Stimulated activated CD4-positive, alpha-beta T cell treated with anti-CD3 and anti-CD28 coated beads, Interleukin-4, amount 100 ng/mL, for 48 hours (primary cell): ENCODE measurements at places on chromosomes 1 and 21.

DNA sequence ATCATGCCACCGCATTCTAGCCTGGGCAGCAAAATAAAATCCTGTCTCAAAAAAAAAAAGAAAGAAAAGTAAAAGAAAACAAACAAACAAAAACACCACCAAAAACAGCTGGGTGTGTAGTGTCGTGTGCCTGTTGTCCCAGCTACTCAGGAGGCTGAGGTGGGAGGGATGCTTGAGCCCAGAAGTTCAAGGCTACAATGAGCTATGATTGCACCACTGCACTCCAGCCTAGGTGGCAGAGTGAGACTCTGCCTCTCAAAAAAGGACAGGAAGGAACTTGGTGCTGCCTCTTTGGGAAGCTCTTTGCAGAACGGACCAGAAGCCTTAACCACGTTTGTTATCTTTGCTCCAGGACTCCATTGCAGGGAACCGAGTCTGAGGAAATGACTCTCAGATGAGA, 11.0 kb downstream of the KIF17 start:
- DNase-seq, result no peak

DNA sequence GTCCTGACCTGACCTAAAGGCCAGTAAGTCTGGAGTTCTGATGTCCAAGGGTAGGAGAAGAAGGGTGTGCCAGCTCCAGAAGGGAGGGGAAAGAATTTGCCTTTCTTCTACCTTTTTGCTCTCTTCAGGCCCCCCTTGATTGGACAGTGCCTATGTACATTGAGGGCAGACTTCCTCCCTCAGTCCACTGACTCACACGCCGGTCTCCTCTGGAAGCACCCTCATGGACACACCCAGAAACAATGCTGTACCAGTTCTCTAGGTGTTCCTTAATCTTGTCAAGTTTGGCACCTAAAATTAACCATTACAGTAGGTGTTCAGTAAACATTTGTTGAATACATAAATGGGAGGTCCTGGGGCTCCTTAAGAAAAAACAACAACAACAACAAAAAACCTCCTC, 51.0 kb upstream of the POU2F1 start:
- DNase-seq, result no peak

DNA sequence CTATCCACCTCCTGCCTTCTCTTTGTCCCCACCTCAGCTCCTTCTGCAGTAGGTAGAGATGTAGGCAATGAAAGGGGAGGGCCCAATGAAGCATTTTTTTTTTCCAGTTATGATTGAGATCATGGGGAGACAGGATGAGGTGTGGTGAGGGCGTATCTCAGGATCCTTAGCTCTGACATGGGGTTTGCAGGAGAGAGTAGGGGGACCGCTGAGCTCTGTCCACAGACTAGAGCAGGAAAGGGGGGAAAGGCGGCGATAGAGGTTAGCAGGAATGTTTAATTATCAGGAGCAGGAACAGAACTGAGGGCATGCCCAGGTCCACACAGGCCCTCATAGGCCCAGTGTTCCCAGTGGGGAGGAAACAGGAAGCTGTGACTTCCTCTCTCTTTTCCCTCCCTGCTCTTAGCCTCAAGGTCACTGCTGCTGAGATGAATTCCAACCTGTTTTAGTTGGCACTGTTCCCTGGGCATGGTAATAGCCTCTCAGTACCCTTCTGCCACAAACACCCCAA, 901 bp upstream of the RXFP4 start:
- no peak for DNase-seq

- no peak for DNase-seq
Measured at GRCh38 chr1:59223198-59223597, 73.7 kb upstream of the FGGY start.

- no peak for DNase-seq
Measured at GRCh38 chr1:228050571-228051231, 31.8 kb upstream of the ARF1 start.

GRCh38 chr1:210978316-210978973, 155.5 kb downstream of the KCNH1 start:
- no peak for DNase-seq

DNA sequence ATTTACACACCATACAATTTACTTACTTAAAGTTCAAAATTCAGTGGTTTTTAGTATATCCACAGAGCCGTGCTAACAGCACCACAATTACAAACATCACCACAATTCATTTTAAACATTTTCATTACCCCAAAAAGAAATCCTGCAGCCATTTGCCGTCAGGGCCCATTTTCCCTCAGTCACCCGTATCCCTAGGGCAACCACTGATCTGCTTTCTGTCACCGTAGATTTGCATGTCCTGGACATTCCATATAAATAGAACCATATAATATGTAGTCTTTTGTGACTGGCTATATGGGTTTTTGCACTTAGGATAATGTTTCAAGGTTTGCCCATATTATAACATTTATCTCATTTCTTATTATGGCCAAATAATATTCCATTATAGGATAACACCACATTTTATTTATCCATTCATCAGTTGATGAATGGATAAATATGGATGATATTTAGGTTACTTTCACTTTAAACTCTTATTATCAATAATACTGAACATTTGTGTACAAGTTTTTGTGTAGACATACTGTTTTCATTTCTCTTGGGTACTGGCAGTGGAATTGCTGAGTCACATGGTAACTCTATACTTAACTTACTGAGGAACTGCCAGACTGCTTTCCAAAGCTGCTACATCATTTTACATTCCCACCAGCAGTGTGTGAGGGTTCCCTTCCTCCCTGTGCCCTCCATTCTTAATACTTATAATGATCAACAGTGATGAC, 68.9 kb downstream of the ST3GAL3 start:
- no peak for DNase-seq

DNA sequence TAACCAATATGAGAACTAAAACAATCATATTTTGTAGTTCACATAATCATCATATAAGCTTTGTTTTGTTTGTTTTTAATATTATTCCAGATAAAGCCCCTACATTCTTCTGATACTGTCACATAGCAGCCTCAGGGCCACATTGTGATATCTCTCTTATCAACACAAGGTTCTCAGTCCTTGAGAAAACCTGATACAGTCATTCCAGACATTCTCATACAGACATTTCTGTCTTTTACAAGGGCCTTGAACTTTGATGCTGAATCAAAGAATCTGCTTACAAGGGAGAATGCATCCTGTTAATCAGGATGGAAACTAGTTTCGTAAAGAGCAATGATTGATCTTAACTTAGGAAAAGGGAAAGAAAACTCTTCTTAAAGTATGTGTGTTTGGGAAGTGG, 12.7 kb upstream of the VCAM1 start:
- no peak for DNase-seq

DNA sequence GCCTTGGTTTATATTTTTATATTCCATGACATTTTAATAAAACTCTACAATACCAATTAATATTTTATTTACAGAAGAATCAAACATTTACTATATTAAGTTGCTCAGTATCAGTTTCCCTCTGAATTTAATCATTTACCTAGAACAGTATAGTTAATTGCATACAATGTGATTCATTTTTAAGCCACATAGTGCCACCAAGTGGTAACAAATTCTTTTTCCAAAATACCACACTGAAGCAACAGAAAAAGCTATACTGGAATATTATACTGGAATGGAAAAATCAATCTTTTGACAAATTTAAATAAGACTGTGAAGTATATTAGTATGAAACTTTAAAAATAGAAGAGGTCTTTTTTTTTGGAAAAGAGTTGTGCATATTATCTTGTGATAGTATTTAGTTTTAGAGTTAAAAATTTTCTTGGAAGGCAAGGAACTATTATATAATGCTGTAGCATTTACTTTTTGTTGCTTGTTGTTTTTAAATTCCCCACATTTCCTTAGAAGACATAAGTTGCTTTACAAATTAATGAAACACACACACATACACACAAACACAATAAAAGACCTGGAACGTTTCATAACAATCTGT, 57.3 kb downstream of the ZNF644 start:
- DNase-seq, result no peak

- no peak for DNase-seq
Measured at GRCh38 chr1:201354151-201354900, 23.2 kb downstream of the TNNT2 start.

DNA sequence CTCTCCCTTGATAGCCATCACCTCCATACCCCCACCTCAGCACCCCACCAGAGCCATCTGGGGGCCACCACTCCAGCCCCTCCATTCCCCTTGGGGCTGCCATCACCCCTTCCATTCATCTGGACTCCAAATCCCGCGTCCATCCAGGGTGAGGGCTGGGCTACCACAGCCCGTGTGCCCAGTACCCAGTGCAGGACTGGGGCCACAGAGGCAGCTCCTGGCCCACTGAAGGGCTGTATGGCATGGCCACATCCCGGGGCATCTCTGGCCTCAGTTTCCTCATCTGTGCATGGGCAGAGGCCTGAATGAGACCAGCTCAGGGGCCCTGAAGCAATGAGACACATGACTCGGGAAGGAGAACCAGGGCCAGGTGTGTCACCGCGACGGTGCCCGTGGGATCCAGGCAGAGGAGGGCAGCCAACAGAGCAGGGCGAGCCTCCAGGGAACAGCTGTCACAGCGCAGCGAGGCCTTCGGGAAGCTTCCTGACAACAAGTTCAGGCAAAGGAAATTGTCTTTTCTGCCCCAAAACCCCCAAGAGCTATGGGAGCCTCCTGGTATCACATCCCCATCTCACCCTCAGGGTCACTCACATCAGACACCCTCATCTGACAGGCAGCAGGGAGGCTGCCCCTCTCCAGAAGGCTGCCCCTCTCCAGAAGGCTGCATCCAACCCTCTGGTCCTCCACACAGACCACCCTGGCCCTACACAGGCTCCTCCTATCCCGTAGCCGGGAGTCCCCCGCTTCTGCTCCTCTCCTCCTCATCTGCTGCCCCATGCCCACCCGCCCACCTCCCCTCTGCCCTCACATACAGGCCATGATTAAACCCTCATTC, 76.3 kb downstream of the MEGF6 start:
- DNase-seq, result no peak

DNA sequence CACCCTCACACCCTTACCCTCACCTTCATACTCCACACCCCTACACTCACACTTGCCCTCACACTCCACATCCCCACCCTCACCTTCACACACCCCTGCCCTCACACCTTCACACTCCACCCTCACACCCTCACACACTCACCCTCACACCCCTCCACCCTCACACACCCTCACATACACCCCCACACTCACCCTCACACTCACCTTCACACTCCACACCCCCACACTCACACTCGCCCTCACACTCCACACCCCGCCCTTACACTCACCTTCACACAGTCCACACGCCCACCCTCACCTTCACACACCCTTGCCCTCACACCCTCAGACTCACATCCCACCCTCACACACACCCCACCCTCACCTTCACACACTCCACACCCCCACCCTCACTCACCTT, 43.6 kb upstream of the EDN2 start:
- DNase-seq, result no peak

- no peak for DNase-seq
Measured at GRCh38 chr1:234776256-234776875, 166.4 kb upstream of the IRF2BP2 start.

GRCh38 chr1:109151146-109151990, 37.5 kb downstream of the ELAPOR1 start:
- no peak for DNase-seq

GRCh38 chr1:248596615-248597014, 885 bp downstream of the OR2T10 start:
- no peak for DNase-seq

GRCh38 chr1:24383381-24383940, 30.1 kb downstream of the STPG1 start:
- DNase-seq, result no peak

DNA sequence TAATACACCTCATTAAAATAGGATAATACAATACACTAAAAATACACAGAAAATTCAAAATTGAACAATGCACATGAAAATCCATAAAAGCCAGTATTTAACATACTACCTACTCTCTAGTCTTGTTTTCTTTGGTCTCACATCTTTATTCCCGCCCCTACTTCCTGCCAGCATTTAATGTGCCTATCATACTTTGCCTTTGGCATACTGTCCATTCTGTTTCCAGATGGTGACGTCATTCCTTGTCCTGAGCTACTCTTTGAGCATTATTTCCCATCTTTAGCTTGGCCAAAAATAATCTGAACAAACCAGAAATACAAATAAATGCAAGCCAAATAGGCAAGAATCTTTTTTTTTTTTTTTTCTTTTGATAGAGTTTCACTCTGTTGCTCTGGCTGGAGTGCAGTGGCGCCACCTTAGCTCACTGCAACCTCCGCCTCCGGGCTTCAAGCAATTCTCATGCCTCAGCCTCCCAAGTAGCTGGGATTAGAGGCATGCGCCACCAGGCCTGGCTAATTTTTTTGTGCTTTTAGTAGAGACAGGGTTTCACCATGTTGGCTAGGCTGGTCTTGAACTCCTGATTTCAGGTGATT, 4.4 kb downstream of the HFM1 start:
- no peak for DNase-seq

GRCh38 chr1:176460544-176461336, 2.2 kb upstream of the PAPPA2 start:
- DNase-seq, result no peak

GRCh38 chr1:2904191-2904590, 102.7 kb upstream of the TTC34 start:
- DNase-seq, result no peak

GRCh38 chr1:214793708-214794107, 190.7 kb downstream of the CENPF start:
- no peak for DNase-seq

GRCh38 chr1:211896958-211897357, 66.4 kb upstream of the LPGAT1 start:
- DNase-seq, result no peak

DNA sequence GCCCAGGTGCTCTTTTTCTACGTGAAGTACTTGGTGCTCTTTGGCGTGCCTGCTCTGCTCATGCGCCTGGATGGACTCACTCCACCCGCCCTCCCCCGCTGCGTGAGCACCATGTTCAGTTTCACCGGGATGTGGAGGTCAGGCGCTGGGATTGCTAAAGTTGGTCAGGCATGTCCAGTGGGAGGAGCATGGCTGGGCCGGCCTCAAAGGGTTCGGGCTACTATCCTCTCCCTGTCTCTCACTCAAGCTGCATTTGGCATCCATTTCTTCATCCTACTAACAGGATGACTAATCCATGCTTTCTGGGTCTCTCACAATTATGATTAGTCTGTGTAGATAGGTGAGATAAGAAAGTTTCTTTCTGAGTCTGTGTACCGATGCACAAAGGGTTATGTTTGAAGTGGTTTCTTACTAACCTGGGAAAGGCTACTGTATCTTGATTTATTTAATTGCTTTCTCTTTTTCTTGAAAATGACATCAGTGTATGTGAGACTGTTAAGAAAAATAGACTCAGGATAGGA, 135.9 kb downstream of the HHAT start:
- no peak for DNase-seq

DNA sequence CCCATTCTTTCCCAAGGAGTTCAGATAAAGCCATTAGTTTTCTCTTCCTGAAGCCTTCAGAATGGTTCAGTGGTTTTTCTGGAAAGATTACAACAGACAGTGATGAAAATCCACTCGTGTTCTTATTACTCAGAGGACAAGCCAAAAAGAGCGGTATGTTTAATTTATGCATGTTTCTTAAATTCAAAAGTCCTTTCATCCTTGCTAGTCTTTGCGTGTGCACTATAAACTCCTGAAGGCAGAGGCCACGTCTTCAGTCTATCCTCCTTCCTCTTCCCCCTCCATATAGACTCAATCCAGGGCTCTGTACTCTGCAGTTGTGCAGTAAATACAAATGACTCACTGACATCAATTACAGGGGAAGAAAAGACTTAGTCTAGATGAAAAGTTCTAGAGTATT, 409.2 kb upstream of the PLXNA2 start:
- DNase-seq, result no peak
